ENCODE measurements at places on chromosomes 2 and 18.

- peak; percentile 55 for DNase-seq
These were observed 6.7 kb downstream of the COA5 start for GRCh38 chr2:98601532-98602132.

- peak; percentile 81 for DNase-seq
These were observed 143.7 kb downstream of the TPO start for GRCh38 chr2:1556776-1557466.

GRCh38 chr2:101200676-101201075 lies 49.5 kb upstream of the TBC1D8 start:
- DNase-seq = peak; percentile 42

GRCh38 chr2:239732666-239733010 lies 292.5 kb downstream of the NDUFA10 start:
- no peak for DNase-seq

DNA sequence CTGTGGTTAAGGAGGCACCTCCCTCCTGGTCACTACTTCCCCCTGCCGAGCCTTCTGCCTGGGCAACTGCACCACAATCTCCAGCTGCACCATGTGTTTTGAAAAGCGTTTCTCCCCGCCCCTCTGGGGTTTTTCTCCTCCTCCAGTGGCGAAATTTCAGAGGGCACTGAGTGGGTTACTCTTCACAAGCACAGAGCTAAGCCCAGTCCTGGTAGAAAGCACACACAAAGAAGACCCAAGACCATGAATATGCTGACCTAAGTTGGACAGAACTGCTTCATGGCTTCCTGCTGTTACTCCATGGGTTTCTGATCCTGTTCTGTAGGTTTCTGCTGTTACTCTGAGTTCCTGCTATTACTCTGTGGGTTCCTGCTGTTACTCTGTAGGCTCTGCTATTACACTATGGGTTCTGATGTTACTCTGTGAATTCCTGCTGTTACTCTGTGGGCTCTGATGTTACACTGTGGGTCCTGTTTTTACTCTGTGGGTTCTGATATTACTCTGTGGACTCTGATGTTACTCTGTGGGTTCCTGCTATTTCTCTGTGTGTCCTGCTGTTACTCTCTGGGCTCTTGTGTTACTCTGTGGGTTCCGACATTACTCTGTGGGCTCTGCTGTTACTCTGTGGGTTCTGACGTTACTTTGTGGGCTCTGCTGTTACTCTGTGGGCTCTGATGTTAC lies 216.6 kb downstream of the RTP5 start:
- no peak for DNase-seq

- DNase-seq = peak; percentile 53
These were observed 308.1 kb upstream of the CYRIA start for GRCh38 chr2:16973586-16974286.

DNA sequence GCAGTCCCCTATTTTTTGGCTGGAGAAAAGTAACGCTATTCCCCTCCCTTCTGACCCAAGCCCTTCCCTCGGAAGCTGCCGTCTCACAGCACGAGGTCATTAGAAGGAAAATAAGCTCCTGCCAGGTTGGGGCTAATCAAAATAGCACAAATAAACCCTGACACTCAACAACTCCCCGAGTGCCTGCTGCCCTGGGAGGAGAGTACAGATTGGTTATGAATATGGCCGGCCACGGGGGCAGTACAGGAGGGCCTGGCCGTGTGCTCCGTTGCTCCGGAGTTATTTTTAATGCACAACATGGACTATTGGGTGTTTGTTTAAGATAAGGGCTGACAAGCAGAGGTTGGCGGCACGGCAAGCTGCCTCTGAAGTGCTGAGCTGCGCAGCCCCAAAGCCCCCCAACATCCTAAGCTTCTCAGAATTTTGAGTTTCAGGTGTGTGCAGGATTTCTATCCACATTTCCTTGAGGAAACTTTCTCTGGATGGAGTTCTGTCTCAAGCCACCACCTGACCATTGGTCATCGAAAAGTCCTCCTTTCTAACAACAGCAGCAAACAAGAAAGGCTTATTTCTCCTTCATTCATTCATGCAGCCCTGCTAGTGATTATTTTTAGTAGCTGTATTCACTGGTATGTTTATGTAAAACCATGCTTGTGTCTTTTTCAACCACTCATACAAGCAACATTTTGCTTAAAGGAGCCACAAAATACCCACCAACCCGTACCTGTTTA lies 58.7 kb downstream of the PAX3 start:
- DNase-seq = no peak

GRCh38 chr18:40878371-40878770 lies 1076.7 kb upstream of the PIK3C3 start:
- no peak for DNase-seq

- no peak for DNase-seq
These were observed 39.4 kb upstream of the LANCL1 start for GRCh38 chr2:210515911-210516310.

- peak; percentile 13 for DNase-seq
These were observed 96.1 kb upstream of the ODC1 start for GRCh38 chr2:10544252-10544651.

DNA sequence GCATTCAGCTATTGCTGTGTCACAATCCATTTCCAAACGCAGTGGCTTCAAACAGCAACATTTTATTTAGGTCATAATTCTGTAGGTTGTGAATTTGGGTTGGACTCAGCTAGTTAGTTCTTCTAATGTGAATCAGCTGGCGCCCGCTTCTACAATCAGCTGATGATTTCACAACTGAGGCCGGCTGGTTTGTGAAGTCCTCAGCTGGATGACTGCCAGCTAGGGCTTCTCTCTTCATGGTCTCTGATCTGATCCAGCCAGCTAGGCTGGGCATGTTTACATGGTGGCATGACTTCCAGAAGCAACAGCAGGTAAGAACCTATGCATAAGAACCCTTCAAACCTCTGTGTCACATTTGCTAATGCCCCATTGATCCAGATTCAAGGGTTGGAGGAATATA lies 172.0 kb downstream of the SLC4A10 start:
- DNase-seq = peak; percentile 24

DNA sequence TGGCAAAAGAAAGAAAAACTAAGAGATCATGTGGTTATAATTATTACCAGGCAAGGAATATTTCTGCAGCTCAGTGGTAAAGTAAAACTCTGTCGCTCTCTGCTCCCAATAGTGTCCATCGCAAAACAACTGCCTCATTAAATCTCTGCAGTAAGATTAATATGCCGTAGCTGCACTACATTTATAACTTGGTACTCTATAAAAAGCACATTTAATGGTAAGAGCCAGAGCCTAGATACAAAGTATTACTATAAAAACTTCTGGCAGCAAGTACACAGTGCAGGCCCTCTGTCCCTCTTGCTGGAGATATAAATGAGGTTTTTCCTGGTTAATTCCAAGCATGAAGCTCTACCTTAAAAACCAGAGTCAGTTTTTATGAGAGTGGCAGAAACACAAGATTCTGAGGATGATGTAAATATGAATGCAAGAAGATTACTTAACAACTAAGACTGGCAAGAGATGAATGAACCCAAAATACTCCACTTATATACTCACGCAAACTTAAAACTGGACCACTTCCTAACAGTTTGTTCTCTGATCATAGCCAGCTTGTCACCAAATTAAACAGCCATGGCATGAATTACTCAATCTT lies 25.5 kb downstream of the ZNF521 start:
- no peak for DNase-seq

- peak; percentile 8 for DNase-seq
These were observed 859 bp downstream of the GREB1L start for GRCh38 chr18:21242780-21243401.

GRCh38 chr2:32450851-32451250 lies 94.0 kb downstream of the BIRC6 start:
- peak; percentile 20 for DNase-seq
